Right renal pelvis (tissue), 4 donors: ENCODE measurements at places on chromosomes 5 and 9. TPM values are rescaled to one million over a fixed set of nuclear protein-coding genes. Genes with fewer than 3 reads are reported as not detected.

The LCN1 gene
- not detected for polyA plus RNA-seq

The STOML2 gene
- polyA plus RNA-seq = 125 TPM

The CNTFR gene
- polyA plus RNA-seq = 49.2 TPM

The PGM5 gene
- 45.8 TPM for polyA plus RNA-seq

The TXNDC8 gene
- not detected for polyA plus RNA-seq

The UBE2QL1 gene
- polyA plus RNA-seq = 1.1 TPM

The PCSK1 gene
- polyA plus RNA-seq = 0.30 TPM

The ROR2 gene
- polyA plus RNA-seq = 14.6 TPM

The BTNL9 gene
- polyA plus RNA-seq = 7.0 TPM

The SLC4A9 gene
- 19.5 TPM for polyA plus RNA-seq

The SPTLC1 gene
- 112 TPM for polyA plus RNA-seq

The IFNB1 gene
- polyA plus RNA-seq = not detected

The URM1 gene
- 52.0 TPM for polyA plus RNA-seq

The C9 gene
- 0.16 TPM for polyA plus RNA-seq

The PCDHB10 gene
- 9.4 TPM for polyA plus RNA-seq

The GDF9 gene
- polyA plus RNA-seq = 2.3 TPM

The PCA3 gene
- polyA plus RNA-seq = 1.5 TPM

The MFAP3 gene
- 41.5 TPM for polyA plus RNA-seq

The SEMA4D gene
- polyA plus RNA-seq = 46.8 TPM

The AJM1 gene
- polyA plus RNA-seq = 1.7 TPM

The KCNMB1 gene
- polyA plus RNA-seq = 1.5 TPM

The GRM6 gene
- polyA plus RNA-seq = 0.90 TPM

The MZB1 gene
- polyA plus RNA-seq = 0.69 TPM

The ADCY2 gene
- polyA plus RNA-seq = 6.7 TPM

The HRH2 gene
- 2.8 TPM for polyA plus RNA-seq

The SEPTIN8 gene
- polyA plus RNA-seq = 83.3 TPM

The DND1 gene
- 0.14 TPM for polyA plus RNA-seq

The CNTNAP3B gene
- polyA plus RNA-seq = 13.9 TPM

The TLR4 gene
- polyA plus RNA-seq = 6.8 TPM

The IL33 gene
- 13.9 TPM for polyA plus RNA-seq

The SH3RF2 gene
- polyA plus RNA-seq = 4.7 TPM
